Stimulated activated CD4-positive, alpha-beta T cell treated with anti-CD3 and anti-CD28 coated beads, Interleukin-4, amount 100 ng/mL, for 4 hours (primary cell): ENCODE measurements at places on chromosomes 5 and 9.
A peak's percentile ranks its signal among the peaks of the same experiment; 100 is the strongest.

- peak; percentile 32 for DNase-seq
Observed at GRCh38 chr5:156934450-156935211, 28.4 kb downstream of the TIMD4 start.

- no peak for DNase-seq
Observed at GRCh38 chr9:4137681-4138099, 162.2 kb downstream of the GLIS3 start.

GRCh38 chr5:99129768-99130501 is 201.1 kb upstream of the CHD1 start:
- no peak for DNase-seq

DNA sequence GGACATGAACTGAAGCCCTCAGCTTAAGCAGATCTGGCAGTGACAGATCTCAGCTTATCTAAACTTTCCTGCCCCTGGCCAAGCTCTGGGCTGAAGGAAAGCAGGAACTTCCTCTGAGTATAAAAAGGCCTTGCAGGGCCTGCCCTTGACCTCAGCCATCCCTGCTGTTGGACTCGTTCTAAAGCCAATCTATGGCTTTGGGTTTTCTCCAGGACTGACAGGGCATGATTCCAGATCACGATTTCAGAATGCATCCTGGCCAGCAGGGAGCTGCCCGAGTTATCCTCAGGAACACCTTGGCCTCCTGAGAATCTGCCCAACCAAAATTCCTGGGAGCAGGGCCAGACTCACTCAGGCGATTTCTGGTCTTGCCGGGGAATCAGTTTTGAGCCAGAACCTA is 502.7 kb downstream of the TLE4 start:
- no peak for DNase-seq

DNA sequence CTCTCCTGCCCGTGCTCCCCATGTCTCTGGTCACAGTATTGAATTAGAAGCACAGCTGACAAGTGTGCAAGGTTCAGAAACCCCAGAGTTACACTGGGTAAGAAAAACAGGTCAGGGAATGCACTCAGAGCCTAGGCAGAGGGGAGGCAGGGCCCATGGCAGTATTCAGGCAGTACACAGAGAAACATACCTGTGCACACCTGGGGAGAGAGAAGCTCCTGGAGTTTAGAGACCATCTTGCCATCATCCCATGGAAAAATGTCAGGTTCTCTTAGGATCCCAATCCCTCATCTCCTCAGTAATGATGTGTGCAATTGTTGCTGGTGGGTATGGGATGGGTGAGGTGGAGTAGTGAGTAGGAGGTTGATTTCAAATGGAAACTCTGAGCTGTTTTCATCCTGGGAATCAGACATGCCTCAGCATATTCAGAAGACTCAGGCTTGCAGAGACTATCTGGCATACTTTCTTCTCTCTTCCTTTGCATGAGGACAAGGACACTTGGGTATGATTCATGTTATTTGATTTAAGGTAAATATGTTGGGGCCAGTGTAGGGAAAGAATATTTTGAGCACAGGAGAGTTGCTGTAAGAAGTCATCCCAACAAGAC is 228.5 kb downstream of the ESM1 start:
- no peak for DNase-seq

- DNase-seq = no peak
Observed at GRCh38 chr9:84504360-84504759, 163.8 kb upstream of the SLC28A3 start.

DNA sequence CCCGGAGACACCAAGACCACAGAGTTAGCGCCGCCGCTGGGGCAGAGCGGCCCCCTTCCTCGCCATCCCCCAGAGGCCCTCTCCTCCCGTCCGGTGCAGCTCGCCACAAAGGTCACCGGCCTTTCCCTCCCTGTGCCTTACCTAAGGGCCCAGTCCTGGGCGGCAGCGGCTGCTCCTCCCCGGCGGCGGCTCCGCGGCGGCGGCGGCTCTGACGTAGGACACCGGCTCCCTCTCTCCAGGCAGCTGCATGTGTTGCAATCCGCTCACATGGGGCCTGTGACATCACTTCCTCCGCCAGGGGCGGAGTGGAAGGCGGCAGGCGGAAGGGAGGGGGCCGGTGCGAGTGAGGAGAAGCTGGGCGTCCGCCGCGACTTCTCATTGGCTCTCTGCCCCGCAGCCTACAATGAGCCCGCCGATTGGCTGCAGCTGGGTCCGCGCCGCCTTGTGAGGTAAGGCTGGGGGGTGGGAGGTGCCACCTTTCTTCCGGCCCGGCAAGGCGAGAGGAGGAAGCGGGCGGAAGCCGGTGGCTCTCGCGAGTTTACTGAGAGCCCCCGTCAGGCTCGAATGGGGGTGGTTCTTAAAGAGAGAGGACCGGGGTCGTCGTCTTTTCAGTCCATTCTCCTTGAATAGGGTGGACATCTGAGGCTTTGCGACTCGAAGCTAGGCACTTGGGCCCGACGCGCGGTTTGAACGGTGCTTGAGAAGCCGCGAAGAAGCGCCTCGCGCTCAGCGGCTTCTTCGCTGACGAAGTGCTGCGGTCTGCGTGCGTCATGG is at the start of gene ETF1:
ETF1 (minus strand) TSS at position 281 of the 774 bp plus-strand sequence. CDS start 318 bp downstream, outside the sequence.
- DNase-seq = peak; percentile 98

- DNase-seq = no peak
Observed at GRCh38 chr9:14058325-14058688, 255.6 kb downstream of the NFIB start.

DNA sequence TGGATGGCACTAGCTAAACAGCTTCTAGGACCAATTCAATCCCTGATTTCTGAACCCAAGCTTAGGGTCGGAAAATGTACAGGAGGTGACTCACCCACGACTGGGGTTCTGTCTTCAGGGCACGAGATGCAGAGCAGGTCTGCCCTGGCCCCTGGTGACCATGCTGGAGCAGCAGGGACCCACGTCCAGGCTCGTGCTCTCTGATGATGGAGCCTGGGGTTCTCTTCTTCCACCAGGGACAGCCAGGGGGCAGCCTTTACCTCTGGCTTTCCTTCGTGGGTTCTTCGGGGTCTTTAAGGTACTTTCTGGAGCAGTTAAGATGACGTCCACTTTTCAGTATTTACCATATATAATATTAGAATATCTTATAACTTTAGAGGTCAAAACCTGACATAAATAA is 2.1 kb downstream of the CFAP77 start:
- DNase-seq = no peak

GRCh38 chr5:34656700-34657273 is 659 bp downstream of the RAI14 start:
- peak; percentile 8 for DNase-seq

DNA sequence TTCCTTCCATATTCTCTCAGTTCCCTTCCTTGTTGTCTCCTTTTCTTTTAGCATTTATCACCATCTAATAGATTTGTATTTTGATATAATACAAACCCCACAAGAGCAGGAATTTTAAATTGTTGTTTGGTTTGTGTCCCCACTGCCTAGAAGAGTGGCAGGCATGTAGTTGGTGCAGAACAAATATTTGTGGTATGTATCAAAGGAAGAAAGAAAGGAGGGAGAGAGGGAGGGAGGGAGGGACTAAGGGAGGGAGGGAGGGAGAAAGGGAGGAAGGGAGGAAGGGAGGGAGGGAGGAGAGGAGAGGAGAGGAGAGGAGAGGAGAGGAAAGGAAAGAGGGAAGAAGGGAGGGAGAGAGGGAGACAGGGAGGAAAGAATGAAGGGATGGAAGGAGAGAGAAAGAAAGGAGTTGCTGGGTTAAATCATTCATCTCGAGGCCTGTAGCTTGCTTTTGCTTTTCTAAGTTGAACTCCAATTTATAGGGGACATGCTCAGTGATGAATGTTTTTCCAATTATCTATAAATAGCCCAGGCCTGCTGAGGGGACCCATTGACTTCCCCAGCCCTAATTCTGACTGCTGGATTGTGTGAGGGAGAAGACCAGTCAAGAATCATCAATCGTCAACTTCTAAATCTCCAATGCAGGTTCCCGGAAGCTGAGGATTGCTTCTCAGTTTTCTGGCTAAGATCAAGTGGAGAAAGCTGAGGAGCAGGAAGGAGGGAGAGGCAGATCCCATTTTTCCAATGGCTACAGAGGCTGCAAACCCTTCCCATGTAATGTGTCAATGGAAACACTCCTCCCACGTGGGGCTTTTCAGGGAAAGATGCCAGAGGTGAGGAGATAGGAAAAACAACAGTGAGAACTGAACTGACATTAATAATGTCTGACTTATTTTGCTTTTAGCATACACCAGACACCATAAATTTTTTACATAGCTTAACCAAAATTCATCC is 320.7 kb downstream of the ASTN2 start:
- DNase-seq = no peak

DNA sequence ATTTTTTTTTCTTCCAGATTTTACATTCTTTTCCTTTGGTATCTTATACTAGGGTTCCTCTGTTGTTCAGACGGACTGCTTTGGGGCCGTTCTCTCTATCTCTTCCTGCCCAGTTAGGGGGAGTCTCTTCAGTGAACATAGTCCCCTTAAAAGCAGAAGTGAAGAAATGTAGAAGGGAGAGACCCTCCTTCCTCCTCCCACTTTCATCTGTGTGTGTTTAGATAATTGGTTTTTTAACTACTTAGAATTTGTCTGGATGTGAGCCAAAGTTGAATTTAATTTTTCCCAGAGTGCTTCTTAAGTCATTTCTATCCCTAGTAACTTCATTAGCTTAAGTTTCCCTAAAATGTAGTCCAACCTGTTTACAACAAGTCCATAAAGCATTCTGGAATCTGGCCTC is 167.5 kb downstream of the HACD4 start:
- DNase-seq = no peak

GRCh38 chr5:31328040-31328733 is 134.7 kb downstream of the CDH6 start:
- no peak for DNase-seq

- DNase-seq = no peak
Observed at GRCh38 chr5:132003982-132004381, 7.5 kb downstream of the ACSL6 start.

DNA sequence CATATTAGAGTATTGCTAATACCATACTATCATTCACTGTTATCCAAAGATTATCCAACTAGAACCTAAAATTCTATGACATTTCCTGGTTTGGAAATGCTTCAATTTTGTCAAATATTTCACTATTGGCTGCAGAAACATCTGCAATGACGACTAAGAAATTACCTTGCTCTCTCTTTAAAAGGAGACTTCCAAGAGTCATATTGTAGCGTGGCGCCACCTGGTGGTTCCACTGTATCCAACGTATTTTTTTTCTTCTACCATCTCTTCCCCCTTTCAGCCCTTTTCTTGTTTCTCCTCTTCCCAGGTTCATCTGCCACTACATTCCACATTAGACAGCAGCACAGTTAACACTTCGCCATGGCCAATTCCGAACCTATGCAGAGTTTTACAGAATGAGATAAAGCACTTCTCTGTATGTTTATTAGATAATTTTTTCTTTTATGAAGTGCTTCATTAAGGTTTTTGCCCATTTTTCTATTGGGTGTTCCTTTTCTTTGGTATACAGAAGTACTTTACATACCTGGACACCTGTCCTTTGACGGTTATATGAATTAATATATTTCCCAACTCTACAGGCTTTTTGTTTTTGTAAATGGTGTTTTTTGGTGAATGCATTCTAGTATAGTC is 153.5 kb downstream of the CDC42SE2 start:
- peak; percentile 75 for DNase-seq

GRCh38 chr9:28909526-28909925 is 1336.2 kb upstream of the C9orf72 start:
- DNase-seq = no peak

DNA sequence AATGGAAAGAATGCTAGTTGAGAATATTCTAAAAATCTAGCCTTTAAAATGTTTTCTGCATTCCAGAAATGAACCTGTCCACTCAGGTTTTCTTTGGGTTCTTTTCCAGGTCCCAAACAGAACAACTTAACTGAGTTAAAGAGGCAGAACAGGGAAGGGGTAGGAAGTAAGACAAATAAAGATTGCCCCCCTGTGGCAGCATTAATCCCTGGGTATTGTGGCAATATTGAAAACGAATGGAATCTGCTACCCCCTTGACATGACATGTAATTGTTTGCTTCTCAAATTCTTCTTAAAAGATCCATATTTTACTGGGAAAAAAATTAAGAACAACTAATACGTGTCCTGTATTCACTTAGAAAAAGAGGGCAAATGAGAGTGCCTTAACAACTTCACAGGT is 9.3 kb upstream of the RBM22 start:
- DNase-seq = no peak

GRCh38 chr5:143618141-143618540 is 193.8 kb upstream of the HMHB1 start:
- no peak for DNase-seq

- peak; percentile 10 for DNase-seq
Observed at GRCh38 chr9:7216004-7216841, 458.4 kb downstream of the KDM4C start.

GRCh38 chr9:127283917-127284497 is 19.4 kb downstream of the GARNL3 start:
- no peak for DNase-seq

- DNase-seq = no peak
Observed at GRCh38 chr9:127569886-127570401, 42.1 kb upstream of the STXBP1 start.

DNA sequence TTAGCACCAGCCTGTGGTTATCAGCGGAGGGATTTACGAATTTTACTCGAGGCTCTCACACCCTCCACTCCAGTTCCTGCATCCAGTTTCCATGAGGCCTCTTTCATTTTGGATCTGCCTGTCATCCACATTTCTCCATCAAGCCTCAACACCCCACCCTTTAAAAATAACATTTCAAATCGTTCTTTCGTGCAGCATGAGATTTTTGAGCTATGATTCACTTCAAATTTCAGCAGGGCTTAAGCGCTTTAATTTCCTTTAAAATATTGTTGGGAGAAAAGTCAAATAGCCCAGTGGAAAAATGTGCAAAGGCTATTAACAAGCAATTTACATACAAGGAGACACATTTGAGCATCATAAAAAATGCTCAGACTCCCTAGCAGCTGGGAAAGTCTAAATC is 103.2 kb downstream of the MSX2 start:
- DNase-seq = no peak

- DNase-seq = no peak
Observed at GRCh38 chr5:98282521-98282920, 490.9 kb upstream of the RGMB start.

DNA sequence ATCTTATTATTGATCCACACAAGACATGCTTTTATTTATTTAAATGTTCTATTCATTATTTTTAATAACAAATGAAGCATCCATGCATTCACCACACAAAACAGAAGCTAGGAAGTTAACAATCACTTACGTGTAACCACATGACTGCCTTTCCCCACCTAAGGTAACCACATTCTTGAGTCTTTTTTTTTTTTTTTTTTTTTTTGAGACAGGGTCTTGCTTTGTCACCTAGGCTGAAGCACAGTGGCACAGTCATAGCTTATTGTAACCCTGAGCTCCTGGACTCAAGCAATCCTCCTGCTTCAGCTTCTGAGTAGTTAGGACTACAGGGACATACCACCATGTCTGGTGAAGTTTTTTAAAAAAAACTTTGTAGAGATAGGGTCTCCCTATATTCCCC is 133.0 kb downstream of the DOCK2 start:
- DNase-seq = no peak

DNA sequence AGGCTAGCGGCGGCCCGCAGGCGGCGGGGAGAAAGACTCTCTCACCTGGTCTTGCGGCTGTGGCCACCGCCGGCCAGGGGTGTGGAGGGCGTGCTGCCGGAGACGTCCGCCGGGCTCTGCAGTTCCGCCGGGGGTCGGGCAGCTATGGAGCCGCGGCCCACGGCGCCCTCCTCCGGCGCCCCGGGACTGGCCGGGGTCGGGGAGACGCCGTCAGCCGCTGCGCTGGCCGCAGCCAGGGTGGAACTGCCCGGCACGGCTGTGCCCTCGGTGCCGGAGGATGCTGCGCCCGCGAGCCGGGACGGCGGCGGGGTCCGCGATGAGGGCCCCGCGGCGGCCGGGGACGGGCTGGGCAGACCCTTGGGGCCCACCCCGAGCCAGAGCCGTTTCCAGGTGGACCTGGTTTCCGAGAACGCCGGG is 253 bp downstream of the SLC12A2 start:
- DNase-seq = no peak

GRCh38 chr5:93304456-93305250 is 276.4 kb downstream of the NR2F1-AS1 start:
- no peak for DNase-seq
